ENCODE measurements at places on chromosomes 5 and 9. TPM values are rescaled to one million over a fixed set of nuclear protein-coding genes. Genes with fewer than 3 reads are reported as not detected.
A peak's percentile ranks its signal among the peaks of the same experiment; 100 is the strongest.

GRCh38 chr5:67425514-67425913, 228.9 kb upstream of the CD180 start:
- no peak for DNase-seq

- DNase-seq, result no peak
These were observed 123.4 kb downstream of the ARL15 start for GRCh38 chr5:54186912-54187445.

- DNase-seq, result no peak
These were observed 55.0 kb upstream of the TRPC7 start for GRCh38 chr5:136420168-136420898.

GRCh38 chr5:176501333-176501732, 35.9 kb downstream of the RNF44 start:
- no peak for DNase-seq

- DNase-seq, result no peak
These were observed 20.7 kb downstream of the ACTL7B start for GRCh38 chr9:108834959-108835665.

DNA sequence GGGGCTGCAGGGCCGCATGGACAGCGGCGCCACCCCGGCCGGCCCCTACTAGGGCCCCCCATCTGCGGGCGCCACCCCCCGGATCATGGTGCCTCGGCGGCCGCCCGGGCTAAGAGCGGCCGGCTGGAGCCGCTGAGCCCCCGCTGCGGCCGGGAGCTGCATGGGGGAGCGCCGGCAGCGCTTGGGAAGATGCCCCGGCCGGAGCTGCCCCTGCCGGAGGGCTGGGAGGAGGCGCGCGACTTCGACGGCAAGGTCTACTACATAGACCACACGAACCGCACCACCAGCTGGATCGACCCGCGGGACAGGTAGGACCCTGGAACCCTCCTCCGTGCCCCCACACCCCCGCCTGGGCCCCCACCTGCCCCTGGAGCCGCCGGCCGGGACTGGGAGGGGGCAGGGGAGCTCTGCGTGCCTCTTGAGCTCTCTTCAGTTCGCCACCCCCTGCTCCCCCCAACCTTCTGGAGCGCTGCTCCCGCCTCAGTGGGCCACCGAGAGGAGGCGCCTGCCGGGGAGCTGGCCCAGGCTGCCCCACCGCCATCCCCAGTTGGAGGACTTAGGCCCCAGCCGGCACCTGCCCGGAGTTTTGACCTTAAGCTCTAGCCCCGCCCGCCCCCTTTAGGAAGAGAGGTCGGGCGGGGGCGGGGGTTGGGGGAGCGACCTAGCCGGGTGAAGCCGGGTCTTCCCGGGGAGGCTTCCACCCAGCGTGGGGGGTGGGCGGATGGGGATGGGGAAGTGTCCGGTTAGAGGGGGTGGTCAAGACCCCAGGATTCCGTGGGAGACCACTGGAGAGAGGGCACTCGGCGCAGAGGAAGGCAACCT, 730 bp downstream of the WWC1 start:
- DNase-seq, result peak; percentile 15

GRCh38 chr5:37214550-37214949, 34.6 kb downstream of the CPLANE1 start:
- no peak for DNase-seq

DNA sequence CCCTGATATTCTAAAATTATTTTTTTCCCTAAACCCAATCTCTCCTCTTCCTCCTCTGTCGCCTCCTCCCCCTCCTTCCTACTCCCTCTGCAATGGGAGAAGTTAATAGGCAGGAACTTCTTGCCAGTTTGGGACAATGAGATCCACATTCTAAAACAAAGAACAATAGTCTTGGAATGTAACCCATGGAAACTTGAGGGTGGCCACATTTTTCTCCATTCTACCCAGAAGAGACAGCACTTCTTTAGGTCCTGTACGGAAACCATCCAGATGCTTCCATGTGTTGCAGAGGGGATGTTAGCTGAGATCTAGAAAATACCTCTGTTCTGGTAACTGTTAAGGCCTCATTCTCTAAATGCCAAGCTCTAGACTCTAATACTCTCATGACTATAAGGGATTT, 10.0 kb downstream of the SPARC start:
- DNase-seq, result no peak

DNA sequence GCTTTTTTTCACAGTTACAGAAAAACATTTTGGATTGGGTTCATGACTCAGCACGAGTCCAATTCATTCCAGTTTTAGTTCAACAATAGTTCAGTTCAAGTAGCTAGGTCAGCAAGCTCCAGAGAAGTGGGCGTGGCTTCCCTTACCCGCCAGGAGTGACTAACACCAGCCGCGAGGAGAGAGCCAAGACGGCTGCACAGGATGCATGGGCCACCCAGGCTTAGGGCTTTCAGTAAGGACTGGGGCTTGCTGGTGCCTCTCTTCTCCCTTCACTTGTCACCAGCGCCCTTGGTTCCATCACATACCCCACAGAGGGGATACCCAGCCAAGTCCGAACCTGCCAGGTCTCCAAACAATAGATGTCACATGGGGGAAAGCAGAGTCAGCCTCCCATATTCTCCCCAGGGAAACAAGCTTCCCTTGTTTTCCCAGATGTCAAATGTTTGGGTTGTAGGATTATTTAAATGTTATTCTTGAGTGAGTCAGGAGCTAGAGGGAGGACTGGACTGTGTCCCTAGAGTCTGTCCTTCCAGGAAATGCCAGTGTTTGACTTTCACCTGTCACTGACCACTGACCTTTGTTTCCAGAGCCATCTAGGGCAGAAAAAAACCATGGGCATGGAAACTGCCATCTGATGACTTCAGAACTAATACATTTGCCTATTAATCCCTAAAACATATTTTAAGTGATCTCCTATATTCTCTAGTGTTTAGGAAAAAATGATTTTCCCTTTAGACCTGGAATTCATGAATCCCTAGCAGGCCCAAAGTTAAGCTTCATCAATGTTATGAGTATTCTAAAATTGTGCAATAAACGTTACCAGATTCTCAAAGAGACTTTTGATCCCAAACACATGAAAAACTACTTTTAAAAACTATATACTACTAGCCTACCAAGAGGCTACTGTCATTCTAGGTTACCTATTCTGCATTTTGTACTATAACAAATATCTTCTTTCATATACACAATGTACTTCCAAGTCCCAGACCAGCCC, 51.9 kb downstream of the NIPAL4 start:
- no peak for DNase-seq

DNA sequence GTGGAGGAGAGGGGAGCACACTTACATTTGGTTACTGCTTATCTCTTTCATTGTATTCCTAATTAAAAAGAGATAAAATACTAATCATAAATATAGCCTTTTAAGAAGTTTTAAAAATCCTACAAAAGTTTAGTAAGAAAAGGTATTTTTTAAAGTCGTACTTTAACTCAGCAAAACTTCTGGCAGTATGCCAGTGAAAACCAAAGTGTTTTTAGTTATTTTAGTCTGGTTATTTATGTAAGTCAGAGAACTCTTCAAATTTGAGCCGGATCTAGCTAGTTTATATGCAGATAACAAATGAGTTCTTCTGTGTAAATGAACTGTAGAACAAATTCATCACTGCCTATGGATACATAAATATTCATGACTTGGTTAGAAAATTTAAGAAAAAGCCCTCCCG, 36.5 kb upstream of the ANKDD1B start:
- no peak for DNase-seq

GRCh38 chr5:158436271-158437065, 577.5 kb upstream of the CLINT1 start:
- DNase-seq, result no peak

- DNase-seq, result no peak
These were observed 1215.7 kb downstream of the MAT2B start for GRCh38 chr5:164721116-164721515.

GRCh38 chr5:156526081-156526925, 199.3 kb downstream of the SGCD start:
- DNase-seq, result no peak

GRCh38 chr9:18776836-18777820, 255.9 kb downstream of the SAXO1 start:
- no peak for DNase-seq

DNA sequence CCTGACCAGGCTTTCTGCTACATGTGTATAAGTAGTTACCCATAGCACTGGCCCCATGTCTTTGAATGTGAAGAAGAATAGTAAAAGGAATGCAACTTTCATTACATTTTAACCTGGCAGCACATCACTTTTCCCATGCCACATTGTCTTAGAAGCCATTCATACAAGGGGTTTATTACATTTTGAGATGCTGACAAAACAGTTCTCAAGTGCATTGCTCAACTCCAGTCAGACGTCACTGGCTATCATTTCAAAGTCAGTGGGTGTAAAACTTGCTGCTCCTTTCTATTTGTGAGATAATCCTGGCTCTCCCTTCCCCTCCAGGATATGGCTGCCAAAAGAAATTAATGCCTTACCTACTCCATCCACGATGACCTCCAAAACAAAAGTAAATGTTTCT, 97.0 kb upstream of the VCAN start:
- DNase-seq, result no peak

GRCh38 chr5:171893290-171893886, 107.8 kb downstream of the SMIM23 start:
- DNase-seq, result no peak

DNA sequence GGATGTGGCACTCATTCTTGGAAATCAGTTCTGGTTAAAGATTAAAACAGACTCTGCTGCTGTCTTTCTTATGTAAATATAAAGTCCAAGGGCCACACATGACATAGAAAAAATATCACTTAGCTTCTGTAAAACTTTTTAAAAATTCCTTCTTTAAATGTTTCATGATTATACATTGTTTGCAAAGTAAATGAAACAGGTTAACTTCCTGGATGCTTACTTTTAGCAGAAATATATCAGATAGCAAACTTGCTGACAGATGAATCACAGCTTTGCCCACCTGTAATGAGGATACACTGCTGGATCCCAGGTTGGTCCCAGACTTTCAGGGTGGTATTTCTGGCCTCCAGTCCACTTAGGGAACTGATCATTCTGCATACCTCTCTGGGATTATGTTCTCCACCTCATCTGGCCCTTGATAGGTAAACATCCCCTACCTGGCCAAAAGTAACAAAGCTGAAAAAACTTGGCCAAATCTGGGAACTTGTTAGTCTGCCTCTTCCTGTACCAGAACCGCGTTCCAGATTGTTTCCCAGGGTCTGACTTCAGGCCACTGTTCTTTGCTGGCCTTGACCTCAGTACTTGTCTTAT, 340.5 kb downstream of the ADGRV1 start:
- no peak for DNase-seq

DNA sequence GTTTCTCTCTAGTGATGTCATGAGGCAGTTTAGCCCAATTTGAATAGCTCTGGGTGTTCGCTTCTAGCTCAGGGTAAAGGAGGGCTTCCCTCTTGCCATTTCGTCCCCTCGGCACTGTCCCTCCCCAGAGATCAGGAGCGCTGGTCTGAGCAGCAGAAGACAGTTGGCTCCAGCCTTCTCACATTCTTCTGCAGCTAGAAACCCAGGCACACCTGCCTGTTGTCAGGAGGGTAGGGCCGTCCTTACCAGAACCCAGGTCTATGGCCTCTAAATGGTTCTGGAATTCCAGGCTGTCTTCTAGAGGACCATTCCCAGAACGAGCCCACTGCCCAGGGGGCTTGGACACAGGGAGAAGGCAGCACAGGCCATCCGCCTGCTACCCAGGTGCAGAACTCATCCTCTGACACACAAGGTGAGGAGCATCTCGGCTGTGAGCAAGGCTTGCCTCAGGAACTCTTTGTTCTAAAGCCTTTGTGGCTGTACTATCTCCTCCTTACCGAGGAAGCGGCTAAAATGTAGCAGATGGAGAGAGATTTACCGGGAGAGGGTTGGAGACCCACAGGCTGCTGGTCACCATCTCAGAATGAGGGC, 255.6 kb upstream of the IRX2 start:
- no peak for DNase-seq

DNA sequence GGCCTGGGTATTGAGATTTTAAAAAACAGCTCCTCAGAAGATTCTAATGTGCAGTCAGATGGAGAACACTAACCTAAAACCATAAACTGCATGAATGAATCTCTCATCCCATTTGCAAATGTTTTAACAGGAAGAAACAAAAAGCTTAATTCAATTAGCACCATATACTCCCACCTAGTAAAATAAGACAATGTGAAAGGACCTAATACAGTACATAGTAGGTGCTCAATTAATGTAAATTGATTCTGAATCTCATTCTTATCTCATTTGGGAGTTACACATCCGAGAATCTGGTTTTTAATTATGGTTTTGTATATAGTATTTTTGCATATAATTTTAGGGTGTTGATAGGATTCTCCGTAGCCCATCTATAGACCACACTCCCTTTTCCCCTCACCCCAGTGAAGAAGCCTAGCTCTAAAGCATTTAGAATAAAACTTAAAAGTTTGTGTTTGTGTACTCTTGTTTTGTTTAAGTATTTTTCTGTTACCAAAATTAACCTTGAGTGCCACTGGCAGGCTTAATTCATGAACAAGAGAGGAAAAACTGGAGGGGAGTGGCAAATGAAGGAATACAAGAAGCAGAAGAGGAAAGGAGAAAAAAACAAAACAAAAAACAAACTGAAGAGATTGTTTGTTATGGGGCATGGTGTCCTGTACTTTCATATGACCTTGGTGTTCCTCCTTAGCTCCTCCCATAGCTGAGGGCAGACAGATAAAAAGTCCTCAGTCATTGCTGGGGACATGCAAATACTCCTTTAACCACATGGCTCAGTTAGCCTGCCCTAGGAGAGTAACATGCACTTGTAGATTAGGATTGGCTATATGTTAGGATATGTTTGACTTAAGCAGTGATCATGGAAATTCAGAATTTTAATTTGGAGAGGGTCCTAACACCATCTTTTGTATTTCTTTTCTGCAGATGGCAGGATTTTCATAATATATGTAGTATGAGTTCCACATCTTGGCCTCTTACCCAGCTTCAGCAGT, 1.2 kb downstream of the RNF14 start:
- no peak for DNase-seq

DNA sequence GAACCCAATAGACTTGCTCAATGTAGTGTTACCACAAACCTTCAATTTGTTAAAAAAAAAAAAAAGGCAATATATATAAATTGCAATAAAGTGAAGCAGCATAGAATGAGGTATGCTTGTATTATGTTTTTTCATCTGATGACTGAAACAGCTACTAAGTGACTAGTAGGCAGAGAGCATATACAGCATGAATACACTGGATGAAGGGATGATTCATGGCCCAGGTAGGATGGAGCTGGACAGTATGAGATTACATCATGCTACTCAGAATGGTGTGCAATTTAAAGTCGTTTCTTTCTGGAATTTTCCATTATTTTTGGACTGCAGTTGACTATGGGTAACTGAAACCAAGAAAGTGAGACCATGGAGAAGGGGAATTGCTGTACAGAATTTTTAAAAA, 161.2 kb downstream of the GNA14 start:
- no peak for DNase-seq

DNA sequence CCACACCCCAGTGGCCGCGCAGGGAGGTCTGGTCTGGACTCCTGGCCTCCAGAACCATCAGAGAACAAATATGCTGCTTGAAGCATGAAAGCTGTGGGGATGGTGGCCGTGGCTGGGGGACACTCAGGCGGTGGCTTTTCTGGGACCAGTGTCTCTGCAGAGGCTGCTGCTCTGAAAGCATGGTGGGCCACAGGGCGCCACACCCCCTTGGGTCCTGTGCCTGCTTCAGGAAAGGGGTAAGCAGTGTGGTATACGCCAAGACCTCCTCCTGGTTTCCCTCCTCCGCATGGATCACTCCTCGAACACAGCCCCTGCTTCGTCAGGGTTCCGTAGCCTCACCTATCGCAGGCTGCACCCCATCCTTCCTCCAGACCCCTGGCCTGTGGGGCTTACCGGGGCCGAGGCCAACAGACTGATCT, 19.7 kb upstream of the TERT start:
- peak; percentile 12 for DNase-seq

The DBN1 gene
- 1.8 TPM for total RNA-seq

The COMMD10 gene
- total RNA-seq, result 27.6 TPM

The FOXD4L3 gene
- total RNA-seq, result not detected

The CCDC187 gene
- not detected for total RNA-seq

The ANKRD18A gene
- total RNA-seq, result 7.2 TPM

The AFAP1L1 gene
- 0.47 TPM for total RNA-seq

The SHLD3 gene
- 11.7 TPM for total RNA-seq

The QSOX2 gene
- 14.4 TPM for total RNA-seq
